Activated T-cell treated with anti-CD3 and anti-CD28 coated beads for 4 hours (primary cell): ENCODE measurements at places on chromosomes 13 and 19.

- no peak for DNase-seq
These were observed 1653.6 kb downstream of the OLFM4 start for GRCh38 chr13:54682184-54682583.

GRCh38 chr13:26272621-26273020 is 18.7 kb downstream of the CDK8 start:
- DNase-seq: no peak

GRCh38 chr13:39411511-39411910 is 191.5 kb downstream of the LHFPL6 start:
- DNase-seq: no peak

- DNase-seq: no peak
These were observed 243.9 kb upstream of the SPRY2 start for GRCh38 chr13:80584785-80585184.

GRCh38 chr19:1054102-1055027 is 12.6 kb upstream of the ARHGAP45 start:
- no peak for DNase-seq

DNA sequence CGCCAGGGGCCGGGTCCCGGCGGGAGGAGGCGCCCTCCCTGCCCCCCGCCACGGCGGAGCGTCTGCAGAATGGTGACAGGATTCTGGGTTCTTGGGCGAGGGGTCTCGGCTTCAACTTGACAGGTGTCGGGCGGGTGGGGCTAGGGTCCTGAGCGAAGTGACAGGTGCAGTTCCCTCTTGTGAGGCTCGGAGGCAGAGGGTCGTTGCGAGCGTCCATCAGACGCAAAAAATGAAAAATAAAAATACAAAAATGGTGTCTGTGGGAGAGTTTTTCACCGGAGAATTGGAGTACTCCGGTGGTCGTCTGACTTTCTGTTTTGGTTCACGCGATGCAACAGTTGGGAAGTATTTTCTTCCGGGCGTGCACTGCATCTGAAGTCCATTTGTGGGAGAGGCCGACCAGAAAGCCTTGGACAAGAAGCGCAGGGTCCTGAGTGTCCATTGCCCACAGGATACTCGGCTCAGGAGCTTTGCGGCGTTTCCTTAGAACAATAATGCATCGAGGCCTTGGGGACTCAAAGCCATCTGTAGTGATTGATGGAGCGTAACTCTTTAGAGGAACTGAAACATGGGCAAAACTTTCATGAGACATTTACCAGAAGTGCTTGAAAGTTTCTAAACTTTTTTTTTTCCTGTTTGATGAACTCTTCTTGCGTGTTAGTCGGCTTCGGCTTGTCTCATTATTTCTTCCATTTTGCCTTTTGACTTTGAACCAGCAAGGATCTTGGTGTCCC is 759 bp downstream of the RB1 start:
- DNase-seq: no peak

DNA sequence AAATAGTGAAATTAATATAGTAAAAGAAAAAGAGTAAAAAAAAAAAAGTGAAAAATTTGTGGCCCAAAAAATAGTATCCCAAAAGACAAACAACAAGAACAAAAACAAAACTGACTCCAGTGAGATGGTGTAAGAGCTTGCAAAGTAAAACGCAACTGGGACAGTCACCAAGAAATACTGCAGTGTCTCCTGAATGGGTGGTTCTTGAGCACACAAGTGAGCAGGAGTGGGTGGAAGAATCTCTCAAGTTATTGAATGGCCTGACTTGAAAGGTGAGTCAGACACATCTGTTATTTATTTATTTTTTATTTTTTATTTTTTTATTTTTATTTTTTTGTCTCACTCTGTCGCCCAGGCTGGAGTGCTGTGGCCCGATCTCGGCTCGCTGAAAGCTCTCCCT is 1.9 kb downstream of the ZNF493 start:
- DNase-seq: no peak

DNA sequence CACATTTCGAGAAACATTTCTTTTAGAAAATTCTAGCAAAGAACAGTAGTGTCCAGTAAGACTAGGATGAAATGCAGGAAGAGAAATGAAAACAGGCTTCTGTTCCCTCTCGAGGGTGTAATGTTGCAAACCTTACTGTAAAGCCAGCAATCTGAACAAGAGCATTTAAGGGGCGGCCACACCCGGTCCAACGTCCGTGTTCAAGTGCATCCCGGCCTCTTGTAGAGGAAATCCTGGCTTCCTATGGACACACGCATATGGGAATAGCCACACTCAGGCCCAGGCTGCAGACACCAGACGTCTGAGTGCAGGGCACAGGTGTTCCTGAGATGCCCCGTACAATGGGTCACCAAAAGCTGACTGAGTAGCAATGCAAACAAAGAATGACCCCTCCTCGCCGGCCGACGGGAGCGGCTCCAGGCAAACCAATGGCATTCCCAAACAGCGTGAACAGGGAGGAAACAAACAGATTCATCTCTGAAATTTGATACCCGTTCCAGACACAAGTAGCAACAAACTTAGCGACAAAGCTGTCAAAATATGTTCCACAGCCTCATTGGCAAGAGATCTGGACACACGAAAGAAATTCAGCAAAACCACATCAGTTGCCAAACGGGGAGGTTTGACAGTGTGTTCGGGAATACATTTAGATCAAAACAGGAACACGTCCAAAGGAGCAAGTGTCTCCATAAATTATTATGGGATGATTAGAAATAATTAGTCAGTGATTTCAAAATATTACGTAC is 278.6 kb upstream of the TSHZ3 start:
- DNase-seq: no peak

DNA sequence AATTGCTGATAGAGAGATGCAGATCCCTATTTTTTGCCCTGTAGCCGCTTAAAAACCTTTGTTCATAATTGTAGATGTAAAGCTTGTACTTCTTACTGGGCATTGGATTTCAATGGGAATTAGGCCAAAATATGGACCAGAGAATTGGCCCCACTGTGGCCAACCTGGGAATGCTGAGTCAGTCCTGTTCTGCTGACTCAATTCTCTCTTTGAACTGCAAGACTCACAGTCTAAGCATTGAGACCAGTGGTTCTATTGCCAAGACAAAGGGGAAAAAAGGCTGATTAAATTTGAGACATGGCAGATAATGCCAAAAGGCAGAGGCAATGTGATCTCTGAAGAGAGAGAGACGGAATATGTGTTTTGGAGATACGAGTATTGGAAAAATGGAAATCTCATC is 72.5 kb upstream of the UBL3 start:
- DNase-seq: no peak

GRCh38 chr13:90902255-90902654 is 445.2 kb upstream of the MIR17HG start:
- DNase-seq: no peak
